NCI-H1417 (cell line): ENCODE measurements at places on chromosomes 7 and 10.

DNA sequence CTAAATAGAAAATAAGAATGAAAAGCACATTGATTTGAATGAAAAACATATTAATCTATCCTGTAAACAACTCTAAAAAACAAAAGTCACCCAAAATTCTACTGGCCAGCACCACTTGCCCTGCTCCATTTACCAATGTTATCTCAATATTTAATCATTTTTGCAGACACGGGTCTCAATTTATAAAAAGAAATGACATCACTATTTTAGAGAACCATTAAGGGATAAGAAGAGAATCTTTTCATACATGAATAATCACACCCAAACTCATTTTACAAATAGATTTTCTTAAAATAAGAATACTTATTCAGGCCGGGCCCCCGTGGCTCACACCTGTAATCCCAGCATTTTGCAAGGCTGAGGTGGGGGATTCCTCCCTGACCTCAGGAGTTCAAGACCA lies 3.9 kb downstream of the SAR1A start:
- no peak for DNase-seq

GRCh38 chr7:40656349-40656748 lies 521.5 kb downstream of the SUGCT start:
- DNase-seq: no peak

DNA sequence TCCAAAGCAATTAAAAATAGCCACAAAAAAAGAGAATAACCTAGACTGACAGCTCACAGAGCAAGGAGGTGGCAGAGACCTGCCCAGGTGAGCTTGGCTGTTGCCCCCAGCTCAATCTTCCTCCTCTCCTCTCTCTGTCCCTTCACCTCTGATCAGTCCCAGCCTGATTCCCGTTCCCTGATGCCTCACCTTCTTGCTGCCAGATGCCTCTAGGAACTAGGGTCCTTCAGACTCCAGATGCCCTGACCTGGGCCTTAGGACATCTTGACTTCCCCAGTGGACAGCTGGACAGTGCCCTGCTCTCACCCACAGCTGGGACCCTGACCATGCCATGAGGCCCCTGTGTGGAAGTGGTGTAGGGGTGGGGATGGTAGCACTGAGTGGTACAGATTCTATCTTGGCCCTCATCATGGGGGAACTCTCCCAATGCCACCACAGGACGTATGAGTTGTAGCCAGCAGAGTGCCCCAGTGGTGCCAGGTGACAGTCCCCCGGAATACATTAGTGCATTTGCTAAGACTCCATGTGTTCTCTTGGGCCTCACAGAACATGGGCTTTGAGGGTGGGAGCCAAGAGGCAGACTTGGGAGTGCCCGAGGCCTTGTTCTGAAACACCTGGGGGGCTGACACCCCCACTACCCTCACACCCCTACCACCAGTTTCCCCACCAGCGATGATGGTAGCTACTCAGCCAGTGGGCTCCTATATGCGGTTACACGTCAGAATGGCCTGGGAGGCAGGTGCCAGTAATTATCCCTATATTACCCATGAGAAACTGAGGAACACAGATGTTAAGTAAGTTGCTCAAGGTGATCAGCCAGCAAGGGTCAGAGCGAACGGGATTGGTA lies 2.0 kb downstream of the DEPP1 start:
- no peak for DNase-seq

- no peak for DNase-seq
These were observed 28.6 kb downstream of the VCL start for GRCh38 chr10:74026428-74027015.

GRCh38 chr10:67666416-67667034 lies 29.5 kb downstream of the CTNNA3 start:
- peak; percentile 59 for DNase-seq

GRCh38 chr10:63711867-63712716 lies 190.9 kb downstream of the REEP3 start:
- peak; percentile 52 for DNase-seq

- peak; percentile 9 for DNase-seq
These were observed 1.3 kb upstream of the C10orf67 start for GRCh38 chr10:23345861-23346260.

DNA sequence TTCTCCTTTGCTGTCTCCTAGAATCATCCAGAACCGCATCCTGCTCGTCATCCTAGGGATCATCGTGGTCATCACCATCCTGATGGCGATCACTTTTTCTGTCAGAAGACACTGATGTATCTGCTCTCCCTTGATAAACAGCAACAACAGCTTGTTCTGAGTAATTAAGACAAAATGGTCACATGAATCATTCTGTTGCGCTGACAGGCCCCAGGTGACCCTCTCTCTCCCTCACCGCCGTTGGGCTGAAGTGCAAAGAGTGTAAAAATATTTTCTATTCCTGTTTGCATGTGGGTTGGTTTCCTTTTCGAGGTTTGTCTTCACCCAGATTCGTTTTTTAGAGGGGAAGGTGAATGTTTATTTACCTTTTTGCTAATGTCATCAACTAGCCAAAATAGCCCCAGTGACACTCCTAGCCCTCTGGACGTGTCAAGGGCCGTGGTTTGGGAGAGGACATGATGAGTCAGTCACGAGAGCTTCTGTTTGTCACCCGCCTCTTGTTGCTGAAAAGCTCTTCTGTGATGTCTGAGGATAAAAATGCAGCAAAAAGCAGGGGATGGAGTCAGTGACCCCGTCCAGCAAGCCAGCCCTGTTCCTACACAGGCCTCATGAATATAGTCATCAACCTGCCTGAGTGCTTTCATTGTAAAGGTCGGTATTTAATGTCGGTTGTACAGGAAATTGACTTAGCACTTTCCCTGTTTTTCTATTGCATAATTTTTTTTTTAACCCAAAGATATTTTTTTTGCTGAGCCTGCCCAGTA lies 134.6 kb upstream of the TCF7L2 start:
- DNase-seq: no peak

DNA sequence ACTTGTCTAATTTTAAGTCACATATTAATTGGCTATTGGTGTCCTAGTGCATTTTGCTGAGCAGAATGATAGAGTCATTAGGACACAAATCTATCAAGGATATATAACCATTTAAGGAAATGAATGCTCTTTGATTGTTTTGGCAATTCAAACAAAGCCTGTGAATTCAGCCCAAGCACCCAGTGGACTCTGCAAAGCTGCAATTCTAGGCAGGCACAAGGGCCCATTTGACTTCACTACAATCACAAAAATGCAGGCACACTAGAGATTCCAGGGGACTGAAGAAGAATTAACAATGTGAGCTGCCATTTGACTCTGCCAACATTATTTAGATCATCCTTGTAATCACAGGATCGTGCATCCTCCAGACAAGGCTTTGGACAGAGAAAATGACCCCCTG lies 544.2 kb upstream of the PHF14 start:
- DNase-seq: no peak

- DNase-seq: peak; percentile 89
These were observed 143.3 kb upstream of the LRGUK start for GRCh38 chr7:133983685-133984419.

GRCh38 chr10:43876976-43877375 lies 228.3 kb upstream of the ZNF32 start:
- DNase-seq: no peak

- no peak for DNase-seq
These were observed 117.4 kb downstream of the RAB18 start for GRCh38 chr10:27621461-27621860.

- no peak for DNase-seq
These were observed 43.0 kb downstream of the GNA12 start for GRCh38 chr7:2800931-2801688.

GRCh38 chr7:90747516-90747915 lies 151.4 kb downstream of the CDK14 start:
- DNase-seq: no peak

GRCh38 chr10:49161411-49161997 lies 26.7 kb downstream of the TMEM273 start:
- DNase-seq: no peak

GRCh38 chr10:132516771-132517725 lies 20.5 kb upstream of the INPP5A start:
- peak; percentile 16 for DNase-seq

GRCh38 chr10:78772986-78773530 lies 295.7 kb upstream of the ZMIZ1 start:
- DNase-seq: no peak

- DNase-seq: peak; percentile 24
These were observed 83.8 kb downstream of the BMS1 start for GRCh38 chr10:42866115-42866995.

- DNase-seq: no peak
These were observed 462.1 kb upstream of the GALNT17 start for GRCh38 chr7:70669854-70670253.

DNA sequence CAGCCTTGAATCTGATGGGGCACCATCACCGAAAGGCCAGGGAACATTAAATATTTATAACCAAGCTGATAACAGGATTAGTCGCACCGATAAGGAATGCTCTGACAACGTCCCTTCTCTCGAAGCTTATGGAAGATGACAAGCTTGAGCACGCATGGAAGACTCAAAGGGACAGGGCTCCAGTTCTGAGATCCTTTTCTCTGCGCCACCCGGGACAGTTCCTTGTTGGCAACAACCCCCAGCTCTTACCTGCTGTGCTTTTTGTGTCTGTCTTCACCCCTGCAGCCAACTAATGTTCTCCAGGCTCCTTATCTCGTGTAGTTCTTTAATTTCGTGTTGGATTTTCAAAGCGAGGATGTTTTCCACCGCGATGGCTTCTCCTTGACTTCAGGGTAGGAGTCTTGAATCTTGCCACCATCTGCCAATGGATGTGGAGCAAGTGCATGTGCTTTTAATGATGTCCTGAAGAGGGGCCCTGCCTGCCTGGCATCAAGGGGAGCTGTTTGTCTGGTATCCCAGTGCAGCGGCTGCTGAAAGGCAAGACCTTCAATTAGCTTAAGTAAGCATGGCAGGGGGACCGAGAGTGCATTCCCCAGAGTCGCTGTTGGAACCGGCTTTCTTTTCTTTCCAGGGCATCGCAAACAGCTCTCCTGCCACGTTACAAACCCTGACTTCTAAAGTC lies 354 bp upstream of the FERD3L start:
- peak; percentile 72 for DNase-seq

- DNase-seq: no peak
These were observed 127.5 kb downstream of the TMEM178B start for GRCh38 chr7:141201145-141201885.

GRCh38 chr10:73083221-73083620 lies 13.4 kb downstream of the P4HA1 start:
- no peak for DNase-seq

GRCh38 chr7:70654979-70655378 lies 477.0 kb upstream of the GALNT17 start:
- DNase-seq: no peak

GRCh38 chr7:93810561-93810960 lies 80.0 kb downstream of the TFPI2 start:
- no peak for DNase-seq

DNA sequence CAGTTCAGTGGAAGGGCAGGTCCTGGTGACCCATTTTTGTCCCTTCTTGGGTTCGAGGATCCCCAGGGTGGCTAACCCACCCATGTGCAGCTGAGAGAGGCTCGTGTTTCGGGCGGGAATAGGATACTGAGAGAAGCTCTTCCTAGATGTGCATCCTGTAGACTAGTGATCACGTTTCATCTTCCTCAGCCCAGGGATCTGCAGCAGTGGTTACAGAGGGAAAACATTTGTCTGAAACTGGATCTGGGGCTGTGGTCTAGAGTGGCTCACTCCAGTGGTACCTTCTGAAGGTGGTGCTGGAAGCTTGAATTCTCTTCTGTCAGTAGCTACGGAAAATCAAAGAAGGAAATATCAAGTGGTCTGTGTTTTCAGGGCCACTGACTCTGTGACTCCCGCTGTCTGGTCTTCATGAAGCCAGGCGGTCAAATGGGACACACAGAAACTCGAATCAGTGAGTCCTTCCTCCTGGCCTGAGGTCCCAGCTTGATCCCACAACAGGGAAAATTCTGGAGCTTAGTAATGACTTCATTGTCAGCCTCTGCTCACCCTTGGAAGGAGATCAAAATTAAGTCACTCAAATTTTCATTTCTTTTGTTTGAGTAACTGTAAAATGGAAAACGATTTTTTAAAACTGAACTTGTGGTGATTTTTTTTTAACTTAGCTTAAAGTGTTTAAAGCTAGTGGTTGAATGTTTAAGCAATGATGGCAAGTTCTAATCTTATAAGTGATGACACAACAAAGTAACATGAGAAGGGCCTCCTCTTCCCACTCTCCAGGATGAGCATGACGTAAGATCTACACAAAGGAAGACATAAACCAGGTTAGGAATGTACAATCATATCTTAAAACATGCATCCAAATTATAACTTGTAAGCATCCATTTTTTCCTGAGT lies 469.3 kb upstream of the KLF6 start:
- no peak for DNase-seq

- DNase-seq: peak; percentile 67
These were observed 150.4 kb downstream of the MAD1L1 start for GRCh38 chr7:2082139-2082998.

- DNase-seq: peak; percentile 45
These were observed 1280.1 kb downstream of the TYW1 start for GRCh38 chr7:68276725-68277124.

DNA sequence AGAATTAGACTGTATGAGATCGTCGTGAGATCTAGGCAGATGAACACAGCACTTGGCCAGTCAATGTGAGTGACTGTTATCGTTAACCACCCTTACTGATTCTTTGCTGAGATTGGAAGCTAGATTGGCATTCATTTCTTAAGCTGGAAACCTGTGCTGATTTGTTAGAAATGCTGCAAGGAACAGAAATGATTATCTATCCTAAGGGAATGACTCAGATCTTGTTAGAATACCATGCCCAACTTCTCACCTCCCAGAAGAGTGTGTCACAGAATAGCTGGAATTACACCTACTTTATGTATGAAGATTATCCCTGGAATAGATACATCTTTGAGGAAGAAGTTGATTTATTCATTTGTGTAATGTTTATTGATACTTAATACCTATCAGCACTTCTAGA lies 275.2 kb downstream of the AUTS2 start:
- no peak for DNase-seq

DNA sequence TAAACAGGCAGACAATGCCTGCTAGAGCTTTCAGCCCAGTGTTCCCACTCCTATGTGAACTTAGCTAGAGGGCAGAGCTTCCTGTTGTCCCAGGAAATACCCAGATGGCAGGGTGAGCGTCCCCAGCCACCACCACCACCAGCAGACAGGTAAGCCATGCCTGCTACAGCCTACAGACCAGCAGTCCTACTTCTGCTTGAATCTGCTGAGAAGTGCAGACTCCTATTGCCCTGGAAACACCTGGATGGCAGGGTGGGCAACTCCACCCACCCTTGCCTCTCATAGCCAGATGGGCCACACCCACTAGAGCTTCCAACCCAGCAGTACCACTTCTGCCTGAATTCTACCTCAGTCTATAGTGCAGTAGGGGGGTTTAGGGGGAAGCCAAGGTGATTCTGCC lies 64.4 kb downstream of the FBXL13 start:
- DNase-seq: no peak

- no peak for DNase-seq
These were observed 1024.8 kb upstream of the AUTS2 start for GRCh38 chr7:68573271-68574005.

GRCh38 chr10:55311848-55312635 lies 511.0 kb upstream of the PCDH15 start:
- no peak for DNase-seq

GRCh38 chr10:112376396-112376790 lies 2.5 kb downstream of the ACSL5 start:
- DNase-seq: no peak
